SJSA1 (cell line): ENCODE measurements at places on chromosomes 1 and 21. TPM values are rescaled to one million over a fixed set of nuclear protein-coding genes. Genes with fewer than 3 reads are reported as not detected.

DNA sequence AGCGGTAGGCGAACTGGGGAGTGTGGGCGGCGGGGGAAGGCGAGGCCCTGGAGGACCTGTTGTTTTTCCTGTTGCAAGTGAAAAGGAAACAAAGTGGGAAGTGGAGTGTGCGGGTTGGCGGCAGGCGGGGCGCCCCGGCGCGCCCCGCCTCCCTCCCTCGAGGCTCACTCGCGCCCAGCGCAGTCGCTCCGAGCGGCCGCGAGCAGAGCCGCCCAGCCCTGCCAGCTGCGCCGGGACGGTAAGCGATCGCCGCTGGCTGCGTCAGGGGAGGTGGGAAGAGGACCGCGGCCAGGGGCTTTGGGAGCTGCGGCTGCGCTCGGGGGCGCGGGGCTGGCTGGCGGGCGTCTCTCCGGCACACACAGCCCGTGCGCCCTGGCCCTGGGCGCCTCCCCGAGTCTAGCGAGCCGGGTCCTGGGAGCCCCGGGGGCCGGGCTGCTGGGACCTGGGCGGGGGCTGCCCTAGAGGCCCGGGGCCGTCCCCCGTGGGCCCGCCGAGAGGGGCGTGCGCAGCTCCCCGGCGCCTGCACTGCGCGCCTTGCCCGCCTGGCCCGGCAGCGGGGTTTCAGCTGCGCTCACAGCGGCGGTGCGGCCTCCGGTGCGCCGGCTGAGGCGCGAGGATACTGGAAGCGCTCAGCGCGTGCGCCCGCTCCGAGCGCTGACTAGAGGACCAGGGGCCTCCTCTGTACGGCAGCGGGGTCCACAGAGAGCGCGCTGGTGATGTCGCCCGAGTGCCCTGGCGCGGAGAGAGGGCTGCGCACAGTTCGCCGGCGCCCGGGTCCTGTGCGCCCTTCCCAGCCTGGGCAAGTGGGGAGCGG, at the start of gene PIK3CD:
Gene PIK3CD (plus strand): TSS at position 167 of the 814 bp plus-strand sequence. CDS start 58,725 bp downstream, outside the sequence.
- DNase-seq: no peak

GRCh38 chr1:61708953-61709907, 15.7 kb downstream of the TM2D1 start:
- no peak for DNase-seq

DNA sequence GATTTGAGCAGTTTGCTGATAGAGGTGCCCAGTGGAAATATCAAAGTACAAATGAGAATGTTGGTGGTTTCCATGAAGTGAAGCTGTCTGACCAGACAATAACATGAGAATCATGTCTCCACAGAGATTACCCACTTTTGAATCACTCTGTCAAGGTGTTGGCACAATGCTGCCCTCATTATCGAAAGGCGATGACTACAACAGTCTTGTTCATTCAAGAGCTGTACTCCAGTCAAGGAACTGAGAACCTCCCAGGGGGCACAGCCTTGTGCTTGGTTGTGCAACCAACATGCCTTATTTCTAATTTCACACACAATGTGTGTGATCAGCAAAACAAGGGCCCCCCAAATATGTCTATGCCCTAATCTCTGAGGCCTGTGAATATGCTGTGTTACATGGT, 35.7 kb downstream of the ETS2 start:
- DNase-seq: peak; percentile 10

DNA sequence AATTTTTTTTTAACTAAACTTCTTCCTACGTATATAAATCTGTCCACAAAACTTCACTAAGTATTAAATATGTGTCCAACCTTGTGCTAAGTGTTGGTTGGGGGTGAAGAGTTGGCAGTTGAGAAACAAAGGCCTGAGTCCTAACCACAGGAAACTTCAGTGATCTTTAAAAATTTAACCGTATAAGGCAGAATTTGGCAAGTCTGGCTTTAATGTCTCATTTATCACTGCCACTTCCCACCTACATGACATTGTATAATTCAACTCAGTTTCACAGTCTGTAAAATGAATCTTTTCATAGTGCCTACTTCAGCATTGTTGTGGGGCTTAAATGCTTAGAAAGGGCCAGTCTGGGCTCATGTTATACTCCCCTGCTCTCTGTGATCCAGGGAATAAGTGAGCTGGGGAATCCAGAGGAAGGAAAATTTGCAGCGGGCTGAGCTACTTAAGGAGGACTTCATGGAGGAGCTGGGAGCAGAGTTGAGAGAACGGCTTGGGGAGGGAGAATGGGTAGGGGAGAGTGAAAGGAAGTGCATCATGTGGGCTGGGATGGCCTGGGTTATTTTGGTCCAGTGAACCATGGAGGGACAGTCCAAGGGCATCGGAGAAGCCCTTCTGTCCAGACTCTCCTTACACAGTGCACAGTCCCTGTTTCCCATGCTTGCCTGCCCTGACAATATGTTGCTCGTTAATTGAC, 14.5 kb downstream of the IFNAR2 start:
- DNase-seq: no peak

DNA sequence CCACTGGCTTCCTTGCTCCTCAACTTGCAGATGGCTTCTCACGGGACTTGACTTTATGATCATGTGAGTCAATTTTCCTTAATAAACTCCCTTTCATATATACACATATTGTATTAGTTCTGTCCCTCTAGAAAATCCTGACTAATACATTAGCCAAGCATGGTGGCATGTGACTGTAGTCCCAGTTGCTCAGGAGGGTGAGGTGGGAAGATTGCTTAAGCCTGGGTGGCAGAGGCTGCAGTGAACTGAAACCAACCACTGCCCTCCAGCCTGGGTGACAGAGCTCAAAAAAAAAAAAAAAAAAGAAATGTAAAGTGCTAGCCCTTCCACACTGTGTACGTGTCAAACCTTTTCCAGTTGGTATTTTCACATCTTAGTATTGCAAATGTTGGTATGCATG, 857.0 kb downstream of the LTN1 start:
- DNase-seq: no peak

ATF3 gene
- total RNA-seq: 10.1 and 14.9 TPM in 2 replicates

DNA sequence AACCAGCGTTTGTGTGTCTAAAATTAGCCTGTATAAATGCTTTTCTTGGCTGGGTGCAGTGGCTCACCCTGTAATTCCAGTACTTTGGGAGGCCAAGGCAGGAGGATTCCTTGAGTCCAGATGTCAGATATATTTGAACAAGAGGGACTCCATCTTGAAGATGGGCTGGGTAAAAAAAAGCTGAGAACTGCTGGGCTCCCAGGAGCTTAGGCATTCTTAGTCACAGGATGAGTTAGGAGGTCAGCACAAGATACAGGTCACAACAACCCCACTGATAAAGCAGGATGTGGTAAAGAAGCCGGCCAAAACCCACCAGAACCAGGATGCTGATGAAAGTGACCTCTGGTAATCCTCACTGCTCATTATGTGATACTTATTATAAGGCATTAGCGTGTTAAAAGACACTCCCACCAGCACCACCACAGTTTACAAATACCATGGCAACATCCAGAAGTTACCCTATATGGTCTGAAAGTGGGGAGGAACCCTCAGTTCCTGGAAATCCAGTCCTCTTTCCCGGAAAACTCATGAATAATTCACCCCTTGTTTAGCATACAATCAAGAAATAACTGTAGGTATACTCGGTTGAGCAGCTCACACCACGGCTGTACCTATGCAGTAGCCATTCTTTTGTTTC, 36.2 kb upstream of the ZNF496 start:
- DNase-seq: no peak
